HT1080 (cell line): ENCODE measurements at places on chromosomes 2 and 18.
A peak's percentile ranks its signal among the peaks of the same experiment; 100 is the strongest.

DNA sequence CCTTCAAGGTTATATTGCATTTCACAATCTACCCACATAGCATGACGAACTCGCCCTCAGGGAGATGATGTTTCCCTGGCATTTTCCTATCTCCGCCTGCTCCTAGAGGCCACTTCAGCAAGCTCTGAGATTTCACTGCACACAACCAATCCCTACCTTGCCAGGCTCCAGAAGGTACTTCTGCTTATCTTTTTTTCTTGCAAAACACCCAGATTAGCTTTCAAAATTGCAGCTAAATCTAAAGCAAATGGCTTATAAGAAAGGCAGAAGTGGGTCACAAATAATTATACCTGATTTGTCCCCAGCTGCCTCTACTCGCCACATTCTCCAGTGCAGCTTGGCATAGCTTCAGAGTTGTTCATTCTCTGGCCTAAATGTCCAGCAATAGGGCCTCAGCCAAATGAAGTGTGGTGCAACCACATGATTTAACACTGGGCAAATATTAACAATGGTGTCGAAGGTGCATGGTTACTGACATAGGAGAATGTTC lies 32.4 kb upstream of the MRPL19 start:
- DNase-seq = no peak

GRCh38 chr2:174341293-174341994 lies 6.7 kb downstream of the SP9 start:
- DNase-seq = peak; percentile 83

GRCh38 chr2:96869281-96869821 lies 529 bp downstream of the SEMA4C start:
- DNase-seq = no peak

- DNase-seq = no peak
Measured at GRCh38 chr2:23533338-23533695, 148.3 kb downstream of the KLHL29 start.

- DNase-seq = no peak
Measured at GRCh38 chr2:239531456-239532241, 130.8 kb upstream of the HDAC4 start.

- DNase-seq = peak; percentile 93
Measured at GRCh38 chr2:86704459-86704971, 15.6 kb upstream of the RMND5A start.

GRCh38 chr18:12904012-12904516 lies 20.0 kb upstream of the PTPN2 start:
- DNase-seq = no peak

GRCh38 chr18:69401972-69402532 lies 1.4 kb downstream of the DOK6 start:
- no peak for DNase-seq

- no peak for DNase-seq
Measured at GRCh38 chr2:46066601-46067000, 230.6 kb upstream of the EPAS1 start.

DNA sequence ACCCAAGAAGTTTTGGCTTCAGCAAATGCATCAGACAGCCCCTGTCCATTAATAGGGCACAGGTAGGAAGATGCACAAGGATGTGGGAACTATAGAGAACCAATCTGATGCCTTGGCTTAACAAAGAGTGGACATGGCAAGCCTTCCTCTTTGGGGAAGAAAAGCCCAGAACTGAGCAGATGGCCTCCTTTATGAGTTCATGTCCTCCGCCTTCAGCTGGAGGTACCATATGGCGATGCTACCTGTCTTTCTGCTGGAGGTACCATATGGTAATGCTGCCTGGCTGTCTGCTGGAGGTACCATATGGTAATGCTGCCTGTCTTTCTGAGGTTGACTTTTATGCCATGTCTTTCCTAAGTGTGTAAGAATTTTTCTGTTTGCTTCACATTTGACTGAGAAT lies 6.0 kb downstream of the RETREG2 start:
- DNase-seq = no peak

- DNase-seq = no peak
Measured at GRCh38 chr18:70499218-70499691, 210.4 kb downstream of the SOCS6 start.

GRCh38 chr2:26136451-26136850 lies 36.4 kb upstream of the GAREM2 start:
- DNase-seq = no peak

DNA sequence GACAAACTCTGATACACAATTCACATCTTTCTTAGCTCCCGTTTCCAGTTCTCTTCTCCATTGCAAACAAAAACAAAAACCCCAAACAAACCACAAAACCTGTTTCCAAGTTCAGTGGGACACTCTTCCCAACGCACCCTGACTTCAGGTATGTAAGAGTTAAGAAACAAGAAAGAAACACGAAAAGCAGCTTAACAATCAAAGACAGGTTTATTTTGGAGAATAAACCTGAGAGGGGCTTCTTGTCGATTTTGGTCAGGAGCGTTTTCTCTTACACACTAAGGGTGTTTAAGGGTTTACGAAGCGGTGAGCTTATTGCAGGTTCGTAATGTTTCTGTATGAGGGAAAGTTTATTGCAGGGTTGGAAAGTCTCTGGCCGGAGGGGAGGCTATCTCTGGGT lies 905 bp upstream of the ATG16L1 start:
- no peak for DNase-seq

DNA sequence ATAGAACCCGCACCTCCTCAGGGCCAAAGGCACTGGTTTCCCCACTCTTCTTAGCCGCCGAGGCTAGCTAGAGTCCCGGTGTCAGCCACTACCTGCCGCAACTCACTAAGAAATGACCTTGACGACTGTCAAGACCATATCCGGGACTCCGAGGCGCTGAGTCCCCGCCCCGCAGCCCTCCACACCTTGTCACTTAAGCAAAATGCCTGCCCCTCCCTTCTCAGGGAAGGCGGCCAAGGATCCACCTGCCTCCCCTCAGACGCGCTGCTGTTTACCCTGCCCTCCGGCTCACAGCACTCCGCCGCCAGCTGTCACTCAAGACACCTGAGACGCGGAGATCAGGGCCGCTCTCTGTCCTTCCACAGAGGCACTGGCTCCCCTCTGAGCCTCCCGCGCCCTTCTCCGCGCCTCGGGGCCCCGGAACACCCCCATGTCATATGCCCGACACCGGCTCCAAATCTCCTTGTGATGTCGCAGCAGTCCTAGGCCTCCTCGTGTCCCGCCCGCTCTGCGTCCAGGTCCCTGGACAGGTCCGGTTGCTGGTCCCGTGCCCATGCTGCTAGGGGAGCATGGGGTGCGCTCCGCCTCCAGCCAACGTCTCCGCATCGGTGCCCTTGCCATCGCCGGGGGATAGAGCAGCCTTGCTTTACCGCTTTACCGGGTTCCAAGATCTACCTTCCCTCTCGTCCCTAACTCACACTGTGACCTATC lies 32.5 kb upstream of the REG3G start:
- DNase-seq = no peak

DNA sequence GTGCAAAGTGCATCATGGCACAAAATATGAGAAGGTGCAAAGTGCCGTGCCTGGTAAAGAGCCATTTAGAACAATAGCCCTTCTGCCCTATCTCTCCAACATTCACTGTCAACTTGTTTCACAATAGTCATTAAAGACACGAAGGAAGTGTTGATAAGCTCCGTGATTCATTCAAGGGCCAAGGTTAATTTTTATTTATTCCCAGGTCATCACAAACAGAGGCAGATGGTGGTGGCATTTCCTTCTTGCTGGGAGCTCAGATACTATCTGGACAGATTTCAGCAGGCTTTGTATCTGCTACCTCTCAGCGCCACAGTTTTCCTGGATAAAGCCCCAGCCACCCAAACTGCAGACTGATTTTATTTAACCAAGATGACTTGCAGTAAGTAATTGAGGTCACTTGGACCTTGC lies 309.3 kb downstream of the ZNF521 start:
- no peak for DNase-seq

DNA sequence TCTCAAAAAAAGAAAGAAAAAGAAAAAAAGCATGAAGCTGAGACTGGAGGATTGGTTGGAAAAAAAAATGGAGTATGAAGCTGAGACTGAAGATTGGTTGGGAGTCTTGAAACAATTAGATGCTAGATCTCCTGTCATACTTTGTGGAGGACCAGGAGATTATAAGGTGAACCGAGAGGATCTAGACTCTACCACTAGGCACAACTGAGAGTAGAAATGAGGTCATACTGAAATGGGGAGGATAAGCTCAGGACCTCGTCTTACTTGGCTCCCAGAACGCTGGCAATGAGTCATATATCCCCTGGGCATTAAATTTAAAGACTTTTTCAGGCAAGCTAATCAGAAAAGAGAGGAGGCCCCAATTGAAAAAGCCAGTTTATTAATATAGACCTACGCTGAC lies 3.3 kb upstream of the ORC2 start:
- peak; percentile 76 for DNase-seq

- DNase-seq = no peak
Measured at GRCh38 chr2:33607905-33608304, 8.8 kb upstream of the FAM98A start.

DNA sequence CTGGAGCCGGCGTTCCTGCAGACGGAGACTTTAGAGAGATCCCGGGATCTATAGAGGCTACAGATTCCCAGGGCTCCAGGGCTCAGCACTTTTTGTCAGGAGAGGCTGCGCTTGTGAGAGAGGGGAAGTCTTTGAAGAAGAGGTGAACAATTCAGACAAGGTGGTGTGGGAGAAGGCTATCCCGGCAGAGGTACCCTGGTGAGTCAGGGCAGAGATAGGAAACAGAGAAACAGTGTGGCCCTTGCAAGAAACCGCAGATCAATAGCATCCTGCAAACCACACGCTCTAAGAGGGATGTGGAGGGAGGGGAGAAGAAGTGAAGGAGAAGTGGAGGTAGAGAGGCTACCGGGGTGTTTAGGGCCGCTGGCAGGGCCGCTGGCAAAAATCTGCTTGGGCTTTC lies 160.5 kb upstream of the APCDD1 start:
- DNase-seq = no peak

- peak; percentile 84 for DNase-seq
Measured at GRCh38 chr2:119283873-119284331, 60.3 kb downstream of the STEAP3 start.

DNA sequence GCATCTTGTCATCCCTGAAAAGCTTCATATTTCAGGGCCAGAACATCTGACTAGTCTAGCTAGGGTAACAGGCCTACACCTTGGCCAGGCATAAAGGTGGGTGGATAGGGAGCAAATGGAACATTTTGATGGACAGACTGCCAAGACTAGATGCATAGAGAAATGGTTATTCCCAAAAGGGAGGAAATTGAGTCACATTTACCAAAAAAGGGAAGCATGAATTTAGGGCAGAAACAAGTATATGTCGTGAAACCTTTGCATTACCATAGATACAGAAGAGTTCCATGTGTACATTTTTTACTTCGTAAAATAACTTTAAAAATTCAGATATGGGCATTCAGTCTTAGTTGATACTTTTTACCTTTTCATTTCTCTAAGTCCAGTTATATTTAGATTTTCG lies 101.3 kb upstream of the ZEB2 start:
- DNase-seq = no peak

- DNase-seq = no peak
Measured at GRCh38 chr2:3456125-3456524, 63.2 kb downstream of the ADI1 start.

- DNase-seq = peak; percentile 74
Measured at GRCh38 chr2:47357483-47357882, 45.5 kb upstream of the MSH2 start.

DNA sequence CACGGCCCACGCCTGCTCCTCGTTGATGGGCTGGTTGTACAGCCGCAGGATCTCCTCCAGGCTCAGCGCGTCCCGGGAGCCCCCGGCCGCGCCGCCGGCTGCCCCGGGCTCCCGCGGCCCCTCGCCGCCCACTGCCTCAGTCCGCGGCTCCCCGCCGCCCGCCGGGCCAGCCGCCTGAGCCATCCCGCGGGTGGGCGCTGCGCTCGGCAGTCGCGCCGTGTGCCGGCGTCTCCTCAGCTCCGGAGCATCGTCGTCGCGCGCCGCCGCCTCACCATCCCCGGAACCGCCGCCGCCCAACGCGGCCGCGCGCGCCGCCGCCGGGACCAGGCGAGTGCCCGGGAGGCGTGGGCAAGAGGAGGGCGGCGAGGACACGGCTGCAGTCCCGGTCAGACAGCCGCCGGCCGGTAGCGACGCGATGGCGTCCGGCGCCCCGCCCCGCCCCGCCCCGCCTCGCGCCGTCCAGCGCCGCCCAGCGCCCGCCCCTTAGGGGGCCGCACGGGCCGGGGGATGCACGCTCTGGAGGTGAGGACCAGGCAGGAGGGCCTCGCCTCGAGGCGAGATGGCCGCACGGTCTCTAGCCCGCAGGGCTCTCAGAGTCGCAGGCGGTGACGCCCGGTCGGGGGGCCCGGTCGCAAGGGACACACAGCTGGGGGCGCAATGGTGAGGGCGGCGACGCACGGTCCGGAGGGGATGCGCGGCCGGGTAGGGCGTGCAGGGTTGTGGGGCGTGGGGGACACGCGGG lies at the start of gene SPIRE1:
Gene SPIRE1 (minus strand): TSS at position 424 of the 742 bp plus-strand sequence. CDS start 241 bp downstream, at position 183.
- DNase-seq = peak; percentile 31

GRCh38 chr2:64626963-64627760 lies 26.6 kb downstream of the SERTAD2 start:
- DNase-seq = no peak

DNA sequence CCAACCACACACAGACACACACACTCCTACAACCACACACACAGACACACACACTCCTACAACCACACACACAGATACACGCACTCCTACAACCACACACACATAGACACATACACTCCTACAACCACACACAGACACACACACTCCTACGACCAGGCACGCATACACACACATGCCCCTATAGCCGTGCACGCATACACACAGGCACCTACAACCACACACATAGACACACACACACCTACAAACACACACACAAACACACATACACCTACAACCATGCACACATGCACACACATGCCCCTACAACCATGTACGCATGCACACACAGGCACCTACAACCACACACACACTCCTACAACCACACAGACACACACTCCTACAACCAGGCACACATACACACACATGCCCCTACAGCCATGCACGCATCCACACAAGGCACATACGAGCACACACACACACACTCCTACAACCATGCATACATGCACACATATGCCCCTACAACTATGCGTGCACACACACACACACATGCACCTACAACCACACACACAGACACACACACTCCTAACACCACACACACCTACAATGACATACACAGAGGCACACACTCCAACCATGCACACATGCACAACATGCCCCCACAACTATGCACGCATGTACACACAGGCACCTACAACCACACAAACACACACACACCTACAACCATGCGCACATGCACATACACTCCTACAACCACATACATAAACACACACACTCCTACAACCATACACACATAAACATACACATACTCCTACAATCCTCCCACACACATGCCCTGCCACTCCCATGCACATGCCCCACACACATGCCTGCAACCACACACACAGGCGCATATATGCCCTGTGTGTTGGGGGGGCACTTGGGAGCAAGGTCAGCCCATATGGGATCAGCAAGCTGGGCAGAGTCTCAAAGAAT lies 19.1 kb upstream of the TEX51 start:
- DNase-seq = no peak

- no peak for DNase-seq
Measured at GRCh38 chr2:36469710-36470109, 114.1 kb downstream of the CRIM1 start.
